MCF 10A (cell line): ENCODE measurements at places on chromosomes 5 and 9.

- DNase-seq, result no peak
These were observed 26.2 kb upstream of the LAMC3 start for GRCh38 chr9:130982636-130983358.

DNA sequence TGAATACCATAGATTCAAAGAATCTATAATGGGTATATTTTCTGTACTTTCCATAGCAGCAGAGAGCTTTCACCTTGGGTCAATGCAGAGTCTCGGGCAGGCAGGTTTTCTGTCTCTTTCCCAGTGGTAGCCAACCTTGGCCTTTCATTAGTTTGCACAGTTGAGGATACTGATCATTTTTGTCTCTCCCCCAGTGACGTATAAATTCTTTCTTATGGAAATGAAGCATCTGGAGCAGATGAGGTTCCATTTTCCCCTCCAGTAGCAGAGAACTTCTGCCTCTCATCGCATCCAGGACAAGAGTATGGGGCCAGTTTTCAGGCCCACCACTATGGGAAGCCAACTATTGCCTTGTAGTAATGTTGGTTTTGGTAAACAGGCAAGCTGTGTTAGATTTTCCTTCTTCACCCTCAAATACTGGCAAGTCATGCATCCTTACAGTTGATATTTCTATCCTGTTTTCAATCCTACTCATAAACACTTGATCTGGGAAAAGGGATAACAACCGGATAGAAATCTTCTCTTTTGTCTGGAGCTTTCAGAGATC, 845.2 kb upstream of the CDH18 start:
- no peak for DNase-seq

DNA sequence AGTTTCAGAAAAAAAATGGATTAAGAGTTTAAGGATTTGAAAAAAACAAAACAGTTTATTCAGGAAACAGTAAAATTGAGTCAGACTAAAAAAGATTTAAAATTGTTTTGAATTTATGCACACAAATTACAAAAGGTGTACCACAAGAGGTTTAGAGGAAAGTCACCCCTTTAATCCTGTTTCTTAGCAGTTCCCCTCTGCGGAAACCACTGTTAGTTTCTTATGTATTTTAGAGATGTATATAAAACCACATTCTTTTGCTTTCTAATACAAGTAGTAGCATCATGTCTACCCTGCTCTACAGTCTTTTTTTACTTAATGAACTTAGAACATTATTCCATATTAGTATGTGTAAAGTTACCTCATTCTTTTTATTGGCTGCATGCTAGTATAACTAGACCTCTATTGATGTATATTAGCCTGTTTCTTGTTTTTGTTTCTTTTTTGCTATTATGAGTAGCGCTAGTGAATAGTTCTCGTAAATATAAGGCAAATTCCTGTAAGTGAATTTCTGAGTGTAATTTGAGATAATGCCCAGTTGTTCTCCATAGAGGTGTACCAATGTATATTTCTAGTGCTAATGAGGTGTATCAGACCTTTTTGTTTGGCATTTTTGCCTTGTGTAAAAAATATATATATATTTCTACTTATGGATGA, 20.0 kb downstream of the GPBP1 start:
- no peak for DNase-seq

- DNase-seq, result no peak
These were observed 71.9 kb downstream of the ACTL7B start for GRCh38 chr9:108783731-108784495.

GRCh38 chr9:123168586-123168985, 99.8 kb downstream of the STRBP start:
- no peak for DNase-seq

DNA sequence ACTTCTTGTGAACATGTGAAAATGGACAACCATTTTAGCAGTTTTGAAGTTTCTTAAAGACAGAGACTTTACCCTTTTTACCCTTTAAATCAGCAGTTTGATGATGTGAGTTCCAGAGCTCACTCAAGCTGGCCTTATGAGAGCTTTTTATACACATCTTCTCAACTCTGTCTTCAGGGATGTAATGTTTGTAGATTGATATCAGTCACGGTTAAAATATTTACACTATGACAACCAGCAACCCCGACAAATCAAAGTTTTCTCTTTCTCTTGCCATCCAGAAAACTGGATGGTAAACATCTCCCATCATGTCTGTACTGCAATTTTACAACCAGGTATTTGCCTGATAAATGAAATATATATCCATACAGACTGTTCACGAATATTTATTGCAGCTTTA, 233.4 kb upstream of the ST8SIA4 start:
- no peak for DNase-seq

- DNase-seq, result no peak
These were observed 11.1 kb upstream of the APTX start for GRCh38 chr9:33012328-33013069.

GRCh38 chr9:111979561-111979960, 82.9 kb downstream of the UGCG start:
- no peak for DNase-seq

DNA sequence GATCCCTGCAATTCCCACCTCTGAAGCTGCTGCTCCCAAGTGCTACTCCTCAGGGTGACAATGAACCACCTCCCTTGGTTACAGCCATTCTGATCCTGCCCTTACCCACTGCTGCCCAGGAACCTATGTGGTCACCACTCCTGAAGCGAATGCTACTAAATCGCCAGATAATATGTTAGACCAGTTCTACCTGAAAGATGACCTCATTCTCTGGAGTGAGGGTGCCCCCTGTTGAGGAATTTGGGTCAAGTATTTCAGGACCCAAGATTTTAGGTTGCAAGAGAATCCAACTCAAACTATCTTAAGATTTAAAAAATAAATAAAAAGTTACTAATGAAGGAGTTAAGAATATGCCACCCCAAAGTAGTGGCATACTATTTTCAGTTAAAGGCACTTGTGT, 5.8 kb upstream of the SNAPC3 start:
- DNase-seq, result peak; percentile 61
